ENCODE measurements at places on chromosomes 2 and 18.

DNA sequence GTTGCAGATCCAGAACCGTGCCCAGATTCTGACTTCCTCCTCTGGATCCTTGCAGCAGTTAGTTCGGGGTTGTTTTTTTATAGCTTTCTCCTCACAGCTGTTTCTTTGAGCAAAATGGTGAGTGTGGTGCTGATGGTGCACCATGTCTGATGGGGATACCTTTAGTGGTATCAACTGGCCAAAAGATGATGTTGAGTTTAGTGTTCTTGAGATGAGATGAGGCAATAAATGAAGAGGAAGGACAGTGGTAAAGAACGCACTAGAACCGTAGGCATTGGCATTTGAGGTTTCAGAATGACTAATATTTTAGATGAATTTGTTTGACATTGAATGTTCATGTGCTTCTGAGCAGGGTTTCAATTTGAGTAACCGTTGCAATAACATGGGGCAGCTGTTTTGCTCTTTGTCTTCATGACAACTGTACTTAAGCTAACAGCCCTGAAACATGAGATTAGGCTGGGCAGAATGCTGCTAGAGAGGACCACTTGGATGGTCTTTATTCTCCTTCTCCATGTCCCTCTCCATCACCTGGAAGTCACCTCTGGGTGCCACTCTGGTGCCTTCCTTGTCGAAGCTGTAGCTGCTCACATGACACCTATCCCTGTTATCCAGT is 3.9 kb downstream of the CTLA4 start:
- no peak for DNase-seq

- DNase-seq: no peak
Measured at GRCh38 chr2:32874931-32875330, 71.8 kb upstream of the LTBP1 start.

DNA sequence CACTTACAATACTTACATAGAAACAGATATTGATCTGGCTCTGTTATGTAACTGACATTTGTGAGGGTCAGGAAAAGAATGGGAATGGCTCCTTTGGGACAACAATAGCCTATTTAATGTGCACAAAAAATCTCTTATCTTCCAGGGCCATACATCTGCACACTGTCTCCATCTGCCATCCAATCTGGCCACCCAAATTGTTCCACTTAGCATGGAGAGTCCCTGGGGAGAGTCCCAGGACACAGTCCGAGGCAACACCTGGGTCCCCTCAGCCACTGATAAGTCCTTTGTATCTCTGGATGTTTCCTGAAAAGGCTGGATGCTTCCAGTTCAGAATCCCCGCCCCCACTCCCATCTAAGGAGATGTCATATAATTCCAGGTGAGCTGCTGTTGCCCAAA is 274.2 kb upstream of the NCKAP5 start:
- no peak for DNase-seq

DNA sequence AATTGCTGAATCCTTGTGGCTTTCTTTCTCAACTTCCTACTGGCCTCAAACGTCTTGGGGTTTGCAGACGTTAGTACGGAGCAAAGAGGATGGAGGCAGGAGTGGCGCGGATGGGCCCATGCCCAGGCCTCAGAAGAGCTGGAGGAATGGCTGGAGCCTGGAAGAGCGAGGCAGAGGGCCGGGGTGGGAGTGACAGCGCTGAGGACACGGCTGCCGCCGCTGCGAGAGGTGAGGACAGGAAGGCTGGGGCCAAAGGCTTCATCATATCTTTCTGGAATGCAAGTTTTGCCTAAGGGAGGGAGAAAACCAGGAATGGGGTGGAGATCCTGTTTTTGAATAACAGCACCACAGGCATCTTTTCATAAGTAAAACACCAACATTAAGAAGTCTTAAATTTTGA is 178.5 kb upstream of the SESTD1 start:
- no peak for DNase-seq

DNA sequence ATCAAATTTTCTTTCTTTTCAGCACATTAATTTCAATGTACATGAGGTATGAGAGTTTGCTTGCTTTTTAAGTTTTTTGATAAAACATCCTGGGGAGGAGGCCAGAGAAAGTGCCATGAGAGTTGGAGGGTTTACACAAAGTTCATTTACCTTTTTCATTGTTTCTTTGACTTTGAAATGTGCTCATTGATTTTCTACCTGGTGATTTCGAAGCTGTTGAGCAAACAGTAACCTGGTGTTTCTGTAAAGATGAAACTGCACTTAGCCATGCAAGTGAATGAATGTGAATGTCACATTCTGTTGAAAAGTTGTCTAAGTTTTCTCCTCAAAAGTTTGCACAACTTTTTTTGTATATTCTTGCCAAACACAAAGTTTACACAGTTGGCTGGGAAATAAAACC is 797.0 kb downstream of the METTL4 start:
- DNase-seq: no peak
